ENCODE measurements at places on chromosomes 12 and 14.

DNA sequence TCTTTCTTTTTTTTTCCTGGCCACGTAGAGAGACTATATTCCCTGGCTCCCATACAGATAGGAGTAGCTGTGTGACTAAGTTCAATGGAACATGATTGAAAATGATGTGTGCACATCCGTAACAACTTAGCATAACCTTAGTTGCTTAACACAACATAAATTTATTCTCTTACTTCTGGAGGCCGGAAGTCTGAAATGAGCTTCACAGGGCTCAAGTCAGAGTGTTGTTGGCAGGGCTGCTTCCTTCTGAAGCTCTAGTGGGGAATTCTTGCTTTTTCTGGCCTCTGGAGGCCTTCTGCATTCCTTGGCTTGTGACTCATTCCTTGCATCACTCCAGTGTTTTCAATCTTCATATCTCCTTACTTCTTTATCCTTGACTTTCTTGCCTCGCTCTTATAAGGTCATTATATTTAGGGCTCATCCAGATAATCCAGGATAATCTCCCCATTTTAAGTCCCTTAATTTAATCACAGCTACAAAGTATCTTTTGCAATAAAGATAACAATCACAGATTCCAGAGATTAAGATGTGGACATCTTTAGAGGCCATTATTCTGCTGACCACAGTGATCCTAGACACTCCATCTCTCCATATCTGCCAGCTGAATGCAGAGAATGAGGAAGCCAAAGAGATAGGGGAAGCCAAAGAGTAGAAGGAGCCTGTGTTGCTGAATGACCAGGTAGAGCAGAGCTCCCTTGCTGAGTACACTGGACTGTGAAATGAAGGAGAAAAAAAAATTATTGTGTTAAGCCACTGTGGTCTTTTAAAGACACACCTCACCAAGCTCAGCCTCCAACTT is 21.0 kb upstream of the SNX6 start:
- DNase-seq, result no peak

DNA sequence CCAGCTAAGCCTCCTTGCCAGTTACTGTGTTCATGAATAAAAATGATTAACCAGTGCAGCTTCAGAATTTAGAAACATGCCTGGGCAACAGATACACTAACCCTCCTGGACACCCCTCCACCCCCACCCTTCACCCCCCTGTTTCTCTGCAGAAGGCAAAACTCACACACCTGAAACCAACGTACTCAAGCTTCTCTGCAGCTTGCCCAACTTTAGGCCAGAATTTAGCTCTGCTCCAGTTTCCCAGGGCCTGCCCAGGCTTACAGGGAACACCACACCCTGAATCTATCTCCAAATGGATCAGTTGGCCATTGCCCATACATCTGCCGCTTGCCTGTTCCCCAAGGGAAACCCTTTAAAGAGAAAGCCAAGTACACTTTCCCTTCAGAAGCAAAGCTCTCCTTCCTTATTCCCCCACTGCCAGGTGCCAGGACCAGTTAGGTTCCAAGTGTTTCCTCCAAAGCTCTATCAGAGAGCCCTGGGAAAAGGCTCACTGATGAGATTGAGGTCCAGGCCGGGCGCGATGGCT is 1.8 kb upstream of the SPPL3 start:
- no peak for DNase-seq

GRCh38 chr12:27015730-27016076 is 1.5 kb upstream of the TM7SF3 start:
- DNase-seq, result no peak

GRCh38 chr14:69317102-69317755 is 57.3 kb downstream of the GALNT16 start:
- DNase-seq, result no peak

DNA sequence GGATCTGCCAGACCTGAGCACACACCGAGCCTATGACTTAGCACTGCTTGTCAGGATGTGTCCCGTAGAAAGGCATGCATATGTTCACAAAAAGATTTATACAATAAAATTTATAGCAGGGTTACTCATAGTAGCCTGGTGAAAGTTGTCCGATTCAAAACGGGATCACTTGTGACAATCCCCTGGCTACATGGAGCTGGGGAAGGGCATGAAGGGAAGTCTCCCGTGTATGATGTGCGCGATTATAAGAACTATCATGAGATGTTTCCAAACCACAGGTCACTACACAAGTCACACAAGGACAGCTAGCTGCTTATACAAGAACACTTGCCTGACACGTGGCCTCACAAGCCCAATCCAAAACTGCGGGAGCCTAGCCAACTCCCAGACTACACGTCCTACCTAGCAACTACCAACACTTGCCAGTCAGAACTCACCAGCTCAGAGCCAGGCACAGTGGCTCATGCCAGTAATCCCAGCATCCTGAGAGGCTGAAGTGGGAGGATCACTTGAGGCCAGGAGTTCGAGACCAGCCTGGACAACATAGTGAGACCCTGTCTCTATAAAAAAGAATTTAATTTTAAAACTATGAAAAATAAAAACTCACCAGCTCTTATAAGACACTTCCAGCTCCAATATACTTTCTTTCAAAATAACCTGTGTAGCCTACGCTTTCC is 7.5 kb upstream of the CDCA4 start:
- DNase-seq, result no peak

DNA sequence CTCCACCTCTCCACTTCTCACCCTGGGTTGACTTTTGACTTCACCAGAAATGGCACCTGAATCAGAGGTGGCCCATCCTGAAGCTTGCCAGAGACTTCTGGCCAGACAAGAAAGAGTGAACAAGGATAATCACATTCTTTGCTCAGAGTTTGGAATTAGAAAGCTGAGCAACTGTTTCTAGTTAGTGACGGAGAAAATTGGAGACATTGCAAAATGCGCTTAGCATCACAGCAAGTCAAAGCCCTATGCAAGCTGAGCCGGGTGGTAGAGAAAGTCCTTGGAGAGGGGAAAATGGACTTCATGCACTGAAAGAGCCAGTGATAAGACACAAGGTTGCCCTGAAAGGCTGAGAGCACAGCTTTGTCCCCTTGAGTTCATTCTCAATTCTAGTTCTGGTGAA is 161.8 kb downstream of the PAH start:
- DNase-seq, result no peak

GRCh38 chr12:5650281-5650680 is 218.4 kb downstream of the NTF3 start:
- DNase-seq, result no peak

GRCh38 chr14:94171208-94171607 is 2.9 kb upstream of the PPP4R4 start:
- DNase-seq, result no peak

- no peak for DNase-seq
Observed at GRCh38 chr12:1716215-1716862, 25.5 kb downstream of the ADIPOR2 start.

DNA sequence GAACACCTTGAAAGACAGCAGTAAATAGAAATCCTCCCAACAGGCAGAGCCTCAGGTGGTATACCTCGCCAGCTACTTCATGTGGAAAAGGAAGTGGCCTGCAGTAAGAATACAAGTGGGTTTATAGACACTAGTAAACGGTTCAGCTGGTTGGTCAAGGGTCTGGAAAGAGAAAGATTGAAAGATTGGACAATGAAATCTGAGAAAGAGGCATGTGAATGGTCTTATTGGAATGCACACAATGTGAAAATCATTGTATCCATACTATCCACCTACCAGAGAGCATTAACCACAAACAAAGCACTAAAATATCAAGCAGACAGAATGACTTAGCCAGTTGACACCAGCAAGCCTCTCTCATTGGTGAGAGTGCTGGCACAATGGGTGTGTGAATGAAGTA is 98.2 kb downstream of the SSPN start:
- DNase-seq, result no peak

- peak; percentile 44 for DNase-seq
Observed at GRCh38 chr14:73633116-73634010, 11.4 kb upstream of the DNAL1 start.

DNA sequence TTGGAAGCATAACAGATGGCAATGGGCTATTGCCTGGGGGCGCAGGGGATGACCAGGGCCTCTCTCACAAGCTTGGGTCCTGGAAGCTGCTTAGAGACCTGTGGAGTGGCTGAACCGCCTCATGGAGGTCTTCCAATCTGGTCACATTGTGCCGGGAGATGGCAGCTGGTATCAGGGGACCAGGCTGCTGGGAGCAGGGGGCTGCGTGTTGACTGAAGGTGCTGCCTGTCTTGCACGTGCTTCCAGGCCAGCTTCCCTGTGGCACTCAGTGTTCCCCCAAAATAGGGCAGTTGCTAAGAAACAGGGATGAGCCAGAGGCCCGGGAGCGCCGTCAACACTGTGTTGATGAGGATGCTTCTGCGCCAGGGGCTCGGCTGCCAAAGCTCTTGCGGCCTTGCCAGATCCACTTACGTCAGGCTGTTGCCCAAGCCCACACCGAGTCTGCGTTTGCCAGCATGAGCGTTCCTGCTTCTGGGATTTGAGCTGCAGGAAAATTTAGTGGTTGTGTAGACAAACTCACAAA is 39.8 kb downstream of the ELK3 start:
- no peak for DNase-seq

DNA sequence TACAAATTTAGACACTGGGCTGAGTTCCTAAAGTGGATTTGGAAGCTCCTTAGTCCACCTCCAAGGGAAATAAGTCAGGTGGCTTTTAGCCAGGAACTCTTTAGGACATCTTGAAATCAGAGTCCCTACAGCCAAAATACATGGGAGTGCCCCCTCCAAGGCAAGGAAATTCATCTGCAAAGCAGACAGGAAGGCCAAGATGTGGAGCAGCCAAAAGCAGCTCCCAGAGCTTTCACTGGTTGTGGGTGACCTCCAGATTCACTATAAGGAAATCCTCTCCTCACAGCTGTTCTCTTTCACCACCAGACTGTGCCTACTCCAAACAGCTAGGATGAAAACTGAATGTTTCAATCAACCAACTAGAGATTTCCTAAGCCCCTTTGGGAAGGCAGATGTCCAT is 6.6 kb downstream of the TTC9 start:
- DNase-seq, result no peak

DNA sequence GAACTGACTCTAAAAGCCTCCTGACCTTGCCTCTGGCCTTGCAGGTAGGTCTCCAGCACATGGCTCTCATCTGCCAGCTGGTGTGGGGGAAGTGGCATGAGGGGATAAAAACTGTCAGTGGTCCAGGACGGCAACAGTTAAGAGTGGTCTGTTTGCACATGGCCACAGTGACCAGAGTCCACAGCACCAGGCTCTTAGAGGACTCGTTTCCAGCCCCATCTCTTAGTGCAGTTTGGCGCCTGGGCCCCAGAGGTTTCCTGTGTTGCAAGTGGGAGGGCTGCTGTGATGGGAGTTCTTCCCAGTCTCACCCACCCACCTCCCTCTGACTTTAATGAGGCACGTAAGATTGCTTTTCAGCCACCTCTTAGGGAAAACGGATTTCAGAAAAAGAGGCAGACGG is 37.0 kb downstream of the APPL2 start:
- no peak for DNase-seq

DNA sequence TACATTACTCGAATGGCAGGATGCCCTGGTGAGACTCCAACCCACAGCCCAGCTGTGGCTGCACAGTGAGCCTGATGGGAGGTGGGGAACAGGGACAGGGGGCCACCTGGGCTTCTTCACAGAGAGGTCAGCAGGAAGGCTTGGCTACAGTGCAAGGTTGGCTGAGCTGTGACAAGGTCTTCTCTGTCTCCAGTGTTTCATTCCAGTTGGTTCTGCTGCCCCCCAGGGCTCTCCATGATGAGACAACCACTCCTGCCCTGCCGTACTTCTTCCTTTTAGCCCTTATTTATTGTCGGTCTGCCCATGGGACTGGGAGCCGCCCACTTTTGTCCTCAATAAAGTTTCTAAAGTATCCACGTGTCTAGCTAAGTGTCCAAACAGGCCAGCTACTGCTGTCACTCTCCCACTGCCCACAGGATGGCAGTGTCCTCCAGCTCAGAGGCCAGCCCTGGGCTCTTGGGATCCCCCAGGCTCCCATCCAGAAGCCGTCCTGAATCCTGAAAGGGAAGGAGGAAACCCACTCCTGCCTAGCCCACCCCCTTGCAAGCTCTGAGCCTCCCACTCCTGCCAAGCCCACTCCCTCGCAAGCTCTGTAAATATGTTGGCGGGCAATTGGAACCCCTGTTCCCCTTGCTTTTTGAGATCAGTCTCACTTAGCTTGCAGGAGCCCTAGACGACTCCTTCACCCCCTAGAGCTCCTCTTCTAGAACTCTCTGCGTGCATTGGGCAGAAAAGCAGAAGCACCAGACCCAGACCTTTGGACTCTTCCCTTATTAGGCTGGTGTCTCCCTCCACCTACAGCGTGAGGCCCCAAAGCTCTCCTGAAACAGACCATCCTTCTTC is 5.4 kb downstream of the C1QL4 start:
- peak; percentile 16 for DNase-seq

DNA sequence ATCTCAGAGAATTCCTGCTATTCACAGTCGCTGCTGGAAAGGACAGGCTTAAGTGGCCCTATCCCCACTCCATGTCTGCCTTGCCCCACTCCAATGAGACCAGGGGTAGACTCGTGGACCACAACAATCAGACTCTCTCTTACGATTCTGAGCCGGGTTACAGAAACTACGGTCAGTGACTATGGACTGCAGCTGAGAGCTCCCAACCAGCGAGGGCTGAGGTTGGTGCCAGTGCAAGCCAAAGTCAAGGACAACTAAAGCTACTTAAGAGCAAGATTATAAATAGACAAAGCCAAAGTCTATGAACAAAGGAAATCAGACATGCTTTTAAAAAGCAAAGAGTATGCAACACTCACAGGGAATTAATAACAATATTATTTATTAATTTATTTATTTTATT is 18.3 kb upstream of the AMIGO2 start:
- no peak for DNase-seq

GRCh38 chr12:108950991-108951739 is 69.7 kb downstream of the SVOP start:
- peak; percentile 58 for DNase-seq

- DNase-seq, result no peak
Observed at GRCh38 chr12:6574576-6575295, 6.6 kb upstream of the NOP2 start.

DNA sequence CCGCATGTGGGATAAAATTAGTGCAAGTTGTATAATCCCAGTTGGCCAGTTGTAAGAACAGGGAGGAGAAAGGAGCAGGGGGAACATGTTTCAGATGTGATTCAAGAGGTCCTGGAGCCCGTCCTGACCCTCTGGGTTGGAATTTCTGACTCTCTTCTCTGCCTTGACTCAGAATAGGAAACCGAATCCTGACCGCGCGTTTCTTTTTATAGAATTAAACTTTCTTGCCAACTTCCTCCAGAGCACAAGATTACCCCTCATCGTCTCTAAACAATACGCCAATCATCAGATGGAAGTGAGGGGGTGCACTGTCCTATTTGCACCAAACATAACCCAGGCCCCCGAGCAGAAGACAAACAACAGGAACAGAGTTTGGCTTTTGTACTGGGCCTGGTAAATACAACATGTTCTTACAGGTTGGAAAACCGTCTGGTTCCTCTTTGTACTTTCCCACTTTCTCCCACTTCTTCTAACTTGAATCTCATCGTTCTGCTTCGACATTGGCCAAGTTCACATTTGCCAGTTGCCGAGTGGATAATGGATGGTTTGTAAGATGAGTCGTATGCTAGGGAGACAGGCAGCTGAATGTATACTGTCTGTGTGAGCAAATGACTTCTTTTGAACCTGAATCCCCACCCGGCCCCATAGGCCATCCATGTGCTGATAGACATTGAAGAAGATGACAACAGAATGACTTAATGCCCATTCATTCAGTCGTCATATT is 42.6 kb upstream of the MED13L start:
- DNase-seq, result no peak
